ENCODE measurements at places on chromosomes 1 and 21.
A peak's percentile ranks its signal among the peaks of the same experiment; 100 is the strongest.

- no peak for DNase-seq
Observed at GRCh38 chr1:11318982-11319381, 46.0 kb downstream of the UBIAD1 start.

GRCh38 chr1:180287988-180288705 lies 58.1 kb downstream of the LHX4 start:
- DNase-seq: no peak

DNA sequence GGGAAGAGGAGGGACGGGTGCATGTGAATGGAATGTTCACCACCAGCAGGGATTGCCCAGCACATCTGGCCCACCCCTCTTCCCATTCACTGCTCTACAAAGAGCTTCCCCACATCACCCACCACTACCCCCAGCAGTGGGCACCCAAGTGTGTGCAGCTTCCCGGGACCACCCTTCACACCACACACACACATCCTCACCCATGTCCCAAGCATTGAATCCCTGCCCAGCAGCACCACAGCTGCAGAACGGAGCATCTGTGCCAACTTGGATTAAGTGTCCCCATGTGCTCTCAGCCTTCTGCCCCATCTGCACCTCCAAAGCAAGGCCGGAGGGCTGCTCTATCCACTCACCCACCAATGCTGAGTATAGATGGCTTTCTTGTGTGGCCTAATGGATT lies 141.4 kb downstream of the PSMG1 start:
- no peak for DNase-seq

DNA sequence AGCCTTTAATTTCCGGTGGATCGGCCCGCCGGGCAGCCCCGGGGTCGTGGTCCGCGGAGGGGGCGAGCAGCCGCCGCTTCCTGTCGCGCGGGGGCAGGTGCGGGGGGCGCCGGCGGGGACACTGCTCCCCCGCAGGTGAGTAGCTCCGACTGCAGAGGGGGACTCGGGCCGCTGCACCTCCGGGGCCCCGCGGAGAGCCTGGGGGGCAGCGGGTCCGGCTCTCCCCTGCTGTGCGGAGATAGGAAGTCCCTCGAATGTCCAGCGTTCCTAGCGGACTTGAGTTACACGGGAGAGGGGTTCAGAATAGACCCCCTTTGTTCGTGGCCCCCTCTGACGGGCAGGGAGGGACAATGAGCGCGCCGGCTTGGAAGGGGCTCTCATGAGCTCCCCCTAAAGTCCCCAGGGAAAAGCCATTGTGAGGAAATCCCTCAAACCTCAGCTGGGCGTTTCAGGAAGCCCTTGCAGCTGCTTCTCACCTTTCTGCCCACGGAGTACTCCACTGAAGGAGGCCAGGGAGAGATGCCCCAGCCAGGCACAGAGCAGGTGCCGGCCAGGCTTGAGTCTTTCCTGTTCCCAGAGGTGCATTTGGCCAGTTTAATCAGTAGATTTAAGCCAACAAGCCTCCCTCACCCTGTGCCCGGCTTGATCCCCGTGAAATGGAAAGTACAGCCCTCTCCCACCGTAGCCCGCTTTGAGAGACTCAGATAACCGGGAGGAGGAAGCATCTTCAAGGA lies 925 bp downstream of the PDE9A start:
- DNase-seq: no peak

- DNase-seq: peak; percentile 99
Observed at GRCh38 chr21:45363921-45364467, 41.0 kb upstream of the COL18A1 start.

DNA sequence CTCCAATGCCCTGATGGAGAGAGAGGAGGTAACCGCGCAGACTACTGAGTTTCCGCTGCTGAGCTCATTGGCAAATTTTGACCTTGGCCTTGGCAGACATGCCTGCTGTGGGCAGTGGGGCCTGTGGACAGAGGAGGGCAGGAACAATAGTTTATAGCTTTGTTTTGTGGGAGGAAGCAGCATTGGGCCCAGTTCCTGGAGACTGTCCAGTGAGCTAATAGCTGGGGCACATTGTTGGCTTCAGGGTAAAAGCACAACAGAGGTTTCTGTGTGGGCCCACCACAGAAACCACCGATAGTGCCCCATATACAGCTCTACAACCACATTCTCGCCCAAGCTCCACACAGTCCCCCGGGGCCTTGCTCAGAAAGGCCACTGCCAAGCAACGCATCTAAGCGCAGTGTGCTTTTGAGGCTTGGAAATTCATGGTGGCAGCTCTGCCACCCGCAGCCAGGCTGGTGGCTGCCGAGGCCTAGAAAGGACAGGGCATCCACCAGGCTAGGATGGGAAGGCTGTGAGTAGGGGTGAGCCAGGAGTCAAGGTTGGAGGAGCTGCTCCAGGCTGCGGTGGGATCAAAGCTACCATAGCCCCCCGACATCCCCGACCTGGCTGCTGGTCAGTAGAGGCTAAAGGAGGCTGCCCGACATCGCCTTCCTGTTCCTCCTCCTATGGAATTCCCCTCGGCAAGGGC lies 43.2 kb downstream of the NEK2 start:
- peak; percentile 38 for DNase-seq

DNA sequence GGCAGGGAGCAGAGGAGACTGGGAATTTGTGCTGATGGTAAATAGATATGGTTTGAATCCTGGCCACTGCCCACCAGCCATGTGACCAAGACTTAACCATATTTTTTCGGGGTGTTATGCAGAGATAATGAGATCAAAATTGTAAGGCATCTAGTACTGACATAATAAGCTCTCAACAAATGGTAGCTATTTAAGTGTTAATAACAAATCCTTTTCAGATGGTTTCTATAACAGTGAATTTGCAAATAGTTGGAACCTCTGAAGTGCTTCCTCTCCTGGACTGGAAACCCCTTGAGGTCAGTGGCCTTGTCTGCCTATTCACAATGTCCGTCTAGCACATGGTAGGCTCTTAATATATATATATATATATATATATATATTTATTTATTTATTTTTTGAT lies 64.7 kb downstream of the MDM4 start:
- no peak for DNase-seq

DNA sequence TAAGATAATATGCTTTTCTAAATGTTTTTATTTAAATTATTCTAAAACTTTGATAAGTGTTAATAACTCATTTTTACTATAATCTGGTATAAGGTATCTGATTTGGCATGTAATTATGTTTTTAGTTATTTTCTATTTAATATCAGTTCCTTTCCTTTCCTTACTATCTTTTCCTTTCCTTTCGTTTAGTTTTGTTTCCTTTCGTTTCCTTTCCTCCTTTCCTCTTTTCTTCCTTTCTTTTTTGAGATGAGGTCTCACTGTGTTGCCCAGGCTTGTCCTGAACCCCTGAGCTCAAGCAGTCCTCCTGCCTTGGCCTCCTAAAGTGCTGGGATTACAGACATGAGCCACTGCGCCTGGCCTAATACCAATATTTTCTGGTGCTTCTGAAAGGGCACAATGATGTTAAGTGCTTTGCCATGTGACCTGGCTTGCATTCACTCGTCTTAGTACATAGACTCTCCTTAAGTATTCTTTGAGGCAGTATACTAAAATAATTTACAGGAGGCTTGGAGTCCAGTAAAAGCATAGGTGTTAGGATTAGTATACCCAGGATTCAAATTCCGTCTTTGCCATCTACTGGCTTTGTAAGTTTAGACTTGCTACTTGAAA lies 18.7 kb downstream of the MIER1 start:
- peak; percentile 28 for DNase-seq

DNA sequence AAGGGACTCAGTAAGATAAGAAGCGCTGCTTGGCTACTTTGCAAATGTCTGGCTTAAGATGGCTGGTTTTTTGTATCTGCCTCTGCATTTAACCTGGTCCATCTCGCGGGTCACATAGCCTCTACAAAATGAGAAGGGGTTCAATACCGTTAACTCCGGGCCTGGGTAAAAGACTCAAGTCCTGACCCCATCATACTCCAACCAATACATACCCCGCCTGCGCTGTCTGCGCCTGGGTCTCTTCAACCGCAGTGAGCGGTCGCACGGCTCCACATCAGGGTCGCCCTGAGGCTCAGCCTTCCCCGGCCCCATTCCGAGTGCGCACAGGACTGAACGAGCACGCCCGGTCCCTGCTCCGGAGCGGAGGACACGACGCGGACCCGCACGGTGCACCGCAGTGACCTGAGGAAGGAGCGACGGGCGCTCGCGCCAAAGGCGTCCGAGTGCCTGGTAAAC lies 558 bp upstream of the PGD start:
- no peak for DNase-seq

DNA sequence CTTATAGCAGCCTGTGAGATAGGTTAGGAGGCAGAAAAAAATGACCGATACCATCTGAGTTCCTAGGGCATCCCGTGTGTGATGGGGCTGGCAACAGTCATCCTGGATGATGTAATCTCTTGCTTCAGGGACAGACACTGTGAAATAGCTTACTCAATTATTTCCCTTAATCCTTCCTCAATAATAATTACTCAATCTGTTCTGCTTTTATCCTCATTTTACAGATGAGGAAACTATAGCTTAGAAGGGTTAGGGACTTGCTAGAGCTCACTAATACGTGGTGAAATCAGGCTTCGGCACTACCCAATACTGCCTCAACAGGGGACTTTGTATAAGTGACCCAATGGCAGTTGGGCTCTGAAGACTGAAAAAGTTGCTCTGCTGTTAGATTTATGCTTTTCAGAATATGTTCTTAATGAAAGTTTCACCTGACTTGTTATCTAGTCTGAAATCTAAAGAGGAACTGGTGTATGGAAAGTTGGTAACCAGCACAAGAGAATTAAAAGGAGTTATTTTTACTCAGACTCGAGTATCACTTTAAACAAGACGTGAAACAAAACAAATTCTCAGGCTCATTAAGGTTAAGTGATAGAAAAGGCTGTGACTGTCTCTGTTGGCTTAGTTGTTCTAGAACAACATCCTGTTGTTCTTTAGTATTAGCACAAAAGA lies 14.4 kb downstream of the CD55 start:
- DNase-seq: no peak

GRCh38 chr21:25759573-25759972 lies 24.8 kb downstream of the GABPA start:
- DNase-seq: no peak

- no peak for DNase-seq
Observed at GRCh38 chr1:93775224-93775623, 93.6 kb upstream of the BCAR3 start.

- DNase-seq: peak; percentile 39
Observed at GRCh38 chr1:11960715-11961114, 19.5 kb upstream of the MFN2 start.

- DNase-seq: no peak
Observed at GRCh38 chr1:33335020-33335419, 14.1 kb upstream of the A3GALT2 start.

DNA sequence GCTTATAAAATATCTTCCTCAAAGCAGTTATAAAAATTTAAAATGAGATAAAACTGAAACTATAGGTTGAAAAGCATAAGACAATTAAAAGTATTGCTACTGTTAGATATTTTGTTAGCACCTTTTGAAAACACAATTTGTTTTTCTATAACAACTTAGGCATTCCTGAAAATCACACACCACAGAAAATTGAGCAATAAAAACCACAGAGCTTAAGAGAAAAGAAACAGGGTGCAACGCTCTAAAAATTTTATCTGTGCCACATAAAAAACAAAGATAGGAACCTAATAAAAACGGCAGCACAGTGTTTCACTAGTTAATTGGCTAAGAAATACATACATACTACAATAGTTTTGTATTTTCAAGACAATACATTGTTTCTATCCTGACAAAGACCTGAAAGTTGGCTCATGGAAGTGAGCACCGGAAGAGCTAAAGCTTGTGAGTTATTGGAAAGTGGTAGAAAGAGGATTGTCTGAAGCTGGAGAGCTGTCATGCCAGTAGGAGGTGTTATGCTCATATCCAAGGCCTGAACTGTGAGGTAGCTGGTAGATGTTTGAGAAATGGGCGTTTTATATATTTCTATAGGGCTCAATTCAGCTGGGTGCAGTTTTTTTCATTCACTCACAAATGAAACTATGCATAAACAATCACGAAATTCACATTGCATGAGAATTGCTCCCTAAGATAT lies 45.8 kb downstream of the RGS7 start:
- no peak for DNase-seq

DNA sequence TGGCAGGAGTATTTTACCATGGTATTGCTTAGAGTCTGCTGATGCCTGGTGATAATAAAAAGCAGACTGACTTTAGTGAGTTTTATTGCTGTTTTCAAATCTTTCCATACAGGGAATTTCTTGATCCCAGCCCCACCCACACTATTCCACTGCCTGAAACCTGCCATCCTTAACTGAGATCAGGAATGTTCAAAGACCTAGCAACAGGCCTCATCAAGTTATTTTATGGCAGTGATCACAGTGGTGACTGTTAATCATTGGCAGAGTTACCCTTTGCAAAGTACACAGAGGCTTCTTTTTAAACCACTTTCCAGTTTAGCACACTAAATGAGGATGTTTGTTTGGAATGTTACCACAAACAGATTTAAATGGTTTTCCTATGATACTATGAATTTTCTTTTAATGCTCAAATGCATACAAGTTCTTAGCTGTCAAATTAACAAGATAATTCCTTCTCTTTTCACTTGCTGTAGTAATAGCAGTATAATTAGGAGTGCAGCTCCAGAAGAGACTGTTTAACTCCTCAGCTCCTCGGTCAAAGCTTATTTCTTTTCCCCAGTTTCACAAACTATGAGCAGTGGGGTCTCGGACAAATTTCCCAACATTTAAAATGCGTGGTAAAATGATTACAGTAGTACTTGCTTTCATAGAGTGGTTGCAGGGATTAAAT lies 69.9 kb upstream of the USP25 start:
- DNase-seq: no peak

GRCh38 chr1:100361511-100362089 lies 9.3 kb downstream of the CDC14A start:
- DNase-seq: no peak

- DNase-seq: no peak
Observed at GRCh38 chr1:67201891-67202290, 35.6 kb downstream of the IL23R start.

GRCh38 chr1:161111117-161111516 lies 6.7 kb downstream of the PFDN2 start:
- DNase-seq: no peak

GRCh38 chr1:75502776-75503175 lies 108.1 kb downstream of the SLC44A5 start:
- peak; percentile 94 for DNase-seq

DNA sequence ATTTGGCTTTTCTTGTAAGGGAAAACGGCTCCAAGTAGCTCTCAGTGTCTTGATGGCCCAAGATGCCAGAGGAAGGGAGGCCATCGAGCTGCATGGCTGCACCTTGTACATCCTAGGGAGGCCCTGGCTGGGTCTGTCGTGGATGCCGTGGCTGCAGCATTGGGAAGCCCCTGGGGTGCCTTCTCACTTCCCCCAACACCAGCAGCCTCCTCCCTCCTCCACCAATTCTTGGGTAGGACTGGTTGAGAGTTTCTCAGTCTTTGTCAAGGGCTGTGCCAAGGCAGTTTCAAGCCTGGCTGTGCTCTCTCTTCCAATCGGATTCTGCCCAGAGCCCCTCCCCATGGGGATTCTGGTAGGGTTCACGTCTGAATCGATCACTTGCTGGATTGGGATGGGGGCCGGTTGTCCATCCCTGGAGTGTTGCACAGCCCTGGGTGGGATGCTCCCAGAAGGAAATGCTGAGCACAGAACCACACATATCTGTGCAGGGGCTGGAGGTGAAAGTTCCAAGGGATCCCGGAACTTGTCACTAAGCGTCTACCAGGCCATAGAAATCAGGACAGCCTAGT lies 14.0 kb upstream of the SPSB1 start:
- DNase-seq: no peak

Measured in endothelial cell of umbilical vein (primary cell).